ENCODE measurements at places on chromosomes 3 and 15.
A peak's percentile ranks its signal among the peaks of the same experiment; 100 is the strongest.

DNA sequence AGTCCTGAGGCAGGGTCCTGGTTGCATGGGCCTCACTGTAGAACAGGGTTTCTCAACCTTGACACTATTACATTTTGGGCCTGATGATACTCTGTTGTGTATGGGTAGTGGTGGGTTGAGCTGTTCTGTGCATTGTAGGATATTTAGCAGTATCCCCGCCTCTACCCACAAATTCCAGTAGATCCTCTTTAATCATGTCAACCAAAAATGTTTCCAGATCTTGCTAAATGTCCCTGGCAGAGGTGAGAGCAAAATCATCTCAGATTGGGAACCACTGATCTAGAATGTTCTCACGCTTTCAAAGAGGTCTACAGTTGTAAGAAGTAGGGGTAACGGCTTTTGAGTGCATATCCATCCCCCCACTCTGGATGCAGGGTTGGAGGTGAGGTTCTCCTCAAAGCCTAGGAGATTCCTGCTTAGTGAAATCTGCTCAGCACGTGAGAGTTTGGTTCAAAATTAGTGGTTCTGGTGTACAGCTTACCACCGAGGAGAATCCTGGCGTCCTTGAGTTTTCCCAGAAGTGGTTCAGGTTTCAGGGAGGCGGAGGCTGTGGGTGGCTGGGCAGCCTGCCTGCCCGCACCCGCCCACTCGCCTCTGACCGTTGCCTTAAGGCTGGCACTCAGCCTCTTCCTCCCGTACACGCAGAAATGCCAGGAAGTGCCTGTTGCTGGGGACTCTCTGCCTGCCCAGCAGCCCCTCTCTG is 5.3 kb downstream of the ACVR2B start:
- DNase-seq = no peak

GRCh38 chr15:80098341-80098740 is 38.9 kb downstream of the ZFAND6 start:
- no peak for DNase-seq

- no peak for DNase-seq
These were observed 86.0 kb downstream of the ECT2 start for GRCh38 chr3:172836390-172836997.

DNA sequence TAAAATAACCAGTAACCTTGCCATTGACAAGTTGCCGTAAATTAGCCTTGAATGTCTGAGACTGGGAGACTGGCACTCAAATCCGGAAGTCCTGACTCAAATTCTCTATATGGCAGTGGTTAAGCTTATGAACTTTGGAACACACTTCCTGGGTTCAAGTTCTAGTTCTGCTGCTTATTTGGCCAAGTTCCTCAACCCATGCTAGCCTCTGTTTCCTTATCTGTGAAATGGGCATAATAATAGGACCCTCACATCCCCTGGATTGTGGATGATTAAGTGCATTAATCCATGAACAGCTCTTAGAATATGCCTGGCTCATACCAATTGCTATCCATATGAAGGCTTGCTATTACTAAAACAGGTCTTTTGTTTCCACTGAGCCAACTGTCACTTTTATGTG is 311.5 kb downstream of the EDEM1 start:
- DNase-seq = no peak

- DNase-seq = no peak
These were observed 123.5 kb upstream of the CRBN start for GRCh38 chr3:3302964-3303363.

- no peak for DNase-seq
These were observed 18.1 kb upstream of the CCR9 start for GRCh38 chr3:45868213-45868612.

GRCh38 chr15:90478846-90479481 is 50.8 kb upstream of the CRTC3 start:
- DNase-seq = peak; percentile 11

DNA sequence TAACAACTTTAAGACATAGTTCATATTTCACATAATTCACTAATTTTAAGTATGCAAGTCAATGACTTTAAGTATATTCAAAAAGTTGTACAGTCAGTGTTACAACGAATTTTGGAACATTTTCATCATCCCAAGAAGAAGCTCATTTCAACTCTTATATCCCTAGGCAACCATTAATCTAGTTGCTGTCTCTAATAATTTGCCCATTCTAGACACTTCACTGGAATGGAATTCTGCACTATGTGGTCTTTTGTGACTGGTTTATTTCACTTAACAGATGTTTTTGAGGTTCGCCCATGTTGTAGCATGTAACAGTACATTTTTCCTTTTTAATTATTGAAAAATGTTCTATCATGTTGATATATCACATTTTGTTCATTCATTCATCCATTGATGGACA is 104.2 kb upstream of the SPRED1 start:
- DNase-seq = no peak

GRCh38 chr3:58659051-58659675 is 7.4 kb downstream of the FAM3D start:
- no peak for DNase-seq
